Memory B cell (primary cell): ENCODE measurements at places on chromosomes 3 and 15.

- no peak for DNase-seq
Observed at GRCh38 chr3:154247806-154248415, 76.4 kb downstream of the DHX36 start.

DNA sequence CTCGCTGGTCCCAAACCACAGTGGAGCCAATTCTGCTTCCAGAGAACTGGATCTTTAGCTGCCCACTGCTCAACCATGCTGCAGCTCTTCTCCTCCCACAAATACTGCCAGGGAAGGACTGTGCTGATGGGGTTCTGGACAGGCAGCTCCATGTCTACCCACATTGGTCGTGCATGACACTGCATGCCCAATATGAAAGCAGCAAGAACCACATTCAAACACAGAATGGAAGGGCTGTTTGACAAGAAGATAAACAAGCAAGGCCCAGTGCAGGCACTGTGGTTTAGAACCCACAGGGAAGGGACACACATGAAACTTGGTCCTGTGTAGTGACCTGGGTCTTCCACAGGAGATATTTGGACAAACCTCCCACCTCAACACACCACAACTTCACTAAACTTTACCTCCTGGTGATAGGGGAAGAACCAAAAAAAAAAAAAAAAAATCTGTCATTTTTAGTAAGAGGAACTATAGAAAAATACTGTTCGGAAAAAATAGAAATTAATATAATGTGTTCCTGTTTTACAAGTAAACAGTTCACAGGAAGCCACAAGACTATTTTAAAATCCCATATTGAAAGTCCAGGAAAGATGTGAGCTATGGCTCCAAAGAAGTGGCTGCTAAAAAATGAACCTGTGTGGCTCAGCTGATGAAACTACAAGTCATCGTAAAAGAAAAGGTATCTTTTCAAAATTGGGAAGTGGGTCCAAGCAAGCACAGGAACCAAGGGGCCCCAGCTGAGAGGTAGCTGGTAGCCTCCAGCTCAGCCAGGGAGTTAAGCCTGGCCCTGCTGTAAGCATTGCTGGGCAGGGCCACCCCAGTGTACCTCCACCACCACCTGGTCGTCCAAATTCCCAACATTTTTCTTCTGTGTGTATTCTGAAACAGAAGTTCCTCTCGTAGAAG, 77.7 kb upstream of the ACAN start:
- DNase-seq: no peak

DNA sequence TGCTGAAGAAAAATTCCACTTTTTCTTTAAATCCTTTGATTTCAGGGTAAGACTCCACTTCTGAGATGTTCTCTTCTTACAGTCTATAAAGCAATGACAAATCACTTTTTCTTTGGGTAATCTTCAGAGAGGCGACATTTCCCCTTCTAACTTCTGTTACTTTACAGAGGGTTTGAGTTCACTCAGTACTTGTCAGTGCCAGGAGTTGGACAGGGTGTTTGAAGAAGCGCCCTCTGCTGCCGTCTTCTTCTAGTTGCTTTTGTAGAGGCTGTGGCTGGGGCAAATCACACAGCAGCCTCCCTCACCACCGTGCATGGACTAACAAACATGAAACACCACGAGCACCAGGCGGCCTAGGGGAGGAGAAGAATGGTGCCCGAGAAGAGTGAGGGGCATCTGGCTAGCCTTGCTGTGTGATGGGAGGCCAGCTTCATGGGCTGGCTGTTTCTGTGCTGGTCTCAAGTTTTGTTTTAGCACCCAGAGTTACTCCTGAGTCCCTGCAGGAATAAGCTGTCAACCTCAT, at the start of gene CD80:
Gene CD80 (minus strand): TSS at position 174 of the 523 bp plus-strand sequence. CDS start 1,886 bp downstream, outside the sequence.
- peak; percentile 79 for DNase-seq

DNA sequence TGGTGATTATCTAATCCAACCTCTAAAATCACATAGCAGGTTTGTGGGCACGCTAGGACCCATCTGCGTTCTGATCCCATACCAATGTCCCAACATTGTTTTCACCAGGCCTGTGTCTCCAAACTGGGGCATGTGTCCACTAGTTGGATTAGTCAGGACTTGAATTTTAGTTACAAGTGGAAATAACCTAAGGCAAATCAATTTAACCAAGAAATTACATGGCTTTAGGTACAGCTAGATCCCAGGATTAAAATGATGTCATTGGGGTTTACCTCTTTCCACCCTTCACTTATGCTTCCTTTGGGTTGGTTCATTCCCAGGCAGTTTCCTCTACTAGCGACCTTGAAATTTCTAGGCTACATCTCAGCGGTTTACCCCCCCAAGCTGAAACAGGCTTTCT, 47.2 kb upstream of the PXYLP1 start:
- DNase-seq: no peak

DNA sequence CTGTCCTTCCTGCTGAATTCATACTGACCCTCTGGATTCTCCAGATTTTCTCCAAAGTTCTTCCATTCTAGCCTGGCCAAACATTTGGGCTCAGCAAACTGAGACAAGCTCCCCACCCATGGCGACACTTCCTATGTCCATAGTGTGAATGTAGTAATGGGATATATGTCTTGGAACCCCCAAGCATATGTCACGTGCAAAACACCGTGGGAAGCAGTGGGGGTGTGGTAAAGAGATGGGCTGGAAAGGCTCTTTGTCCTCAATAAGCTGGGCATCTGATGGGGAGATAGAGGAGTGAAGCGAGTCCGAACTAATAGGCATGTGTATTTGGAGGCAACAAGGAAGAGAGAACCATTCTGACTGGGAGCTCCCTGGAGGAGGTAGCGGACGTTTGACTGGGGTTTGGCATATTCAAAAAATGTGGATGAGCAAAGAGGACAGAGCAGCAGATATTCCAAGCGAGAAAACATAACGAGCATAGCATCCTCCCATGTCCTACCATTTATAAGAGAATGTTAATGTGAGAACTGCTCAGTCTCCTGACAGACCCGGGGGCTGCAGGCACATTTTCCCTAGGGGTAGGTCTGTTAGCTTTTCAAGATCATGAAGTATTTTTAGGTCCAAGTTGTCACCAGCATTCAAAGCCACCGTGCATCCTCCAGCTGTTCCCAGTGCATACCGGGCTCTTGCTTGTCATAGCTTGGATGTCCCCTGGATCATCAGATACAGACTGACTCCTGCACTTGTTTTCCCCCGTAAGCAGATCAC, 25.6 kb downstream of the TPM1 start:
- no peak for DNase-seq

- no peak for DNase-seq
Observed at GRCh38 chr3:126016616-126017015, 47.6 kb downstream of the ROPN1B start.

DNA sequence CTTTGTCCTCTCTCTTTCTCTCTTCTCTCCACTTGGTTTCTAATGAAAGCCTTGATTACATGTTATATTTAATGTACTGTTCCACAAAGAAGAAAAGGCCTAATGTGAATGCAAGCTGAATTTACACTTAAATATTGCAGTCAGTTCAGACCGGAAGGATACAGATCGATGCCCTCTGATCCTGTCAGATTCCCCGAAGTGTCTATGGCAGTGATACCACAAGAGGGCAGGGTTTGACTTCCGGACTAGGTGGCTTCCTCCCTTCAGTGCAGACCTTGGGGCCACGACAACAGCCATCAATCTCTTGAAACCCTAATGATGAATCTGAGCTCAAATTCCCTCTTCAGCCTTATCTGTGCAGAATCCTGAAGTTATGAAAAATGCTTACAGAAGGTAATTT, 29.5 kb downstream of the AGTR1 start:
- no peak for DNase-seq

DNA sequence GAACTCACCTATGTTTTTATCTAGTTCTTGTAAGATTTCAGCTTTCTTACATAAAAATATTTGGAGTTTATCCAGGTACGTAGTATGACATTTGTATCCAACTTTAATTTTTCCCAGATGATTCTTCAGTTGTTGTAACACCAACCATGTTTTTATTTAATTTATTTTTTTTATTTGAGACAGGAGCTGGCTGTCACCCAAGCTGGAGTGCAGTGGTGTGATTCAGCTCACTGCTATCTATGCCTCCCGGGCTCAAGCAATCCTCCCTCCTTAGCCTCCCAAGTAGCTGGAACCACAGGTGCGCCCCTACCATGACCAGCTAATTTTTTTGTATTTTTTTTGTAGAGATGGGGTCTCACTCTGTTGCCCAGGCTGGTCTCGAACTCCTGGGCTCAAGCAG, 6.6 kb downstream of the XYLB start:
- DNase-seq: no peak

DNA sequence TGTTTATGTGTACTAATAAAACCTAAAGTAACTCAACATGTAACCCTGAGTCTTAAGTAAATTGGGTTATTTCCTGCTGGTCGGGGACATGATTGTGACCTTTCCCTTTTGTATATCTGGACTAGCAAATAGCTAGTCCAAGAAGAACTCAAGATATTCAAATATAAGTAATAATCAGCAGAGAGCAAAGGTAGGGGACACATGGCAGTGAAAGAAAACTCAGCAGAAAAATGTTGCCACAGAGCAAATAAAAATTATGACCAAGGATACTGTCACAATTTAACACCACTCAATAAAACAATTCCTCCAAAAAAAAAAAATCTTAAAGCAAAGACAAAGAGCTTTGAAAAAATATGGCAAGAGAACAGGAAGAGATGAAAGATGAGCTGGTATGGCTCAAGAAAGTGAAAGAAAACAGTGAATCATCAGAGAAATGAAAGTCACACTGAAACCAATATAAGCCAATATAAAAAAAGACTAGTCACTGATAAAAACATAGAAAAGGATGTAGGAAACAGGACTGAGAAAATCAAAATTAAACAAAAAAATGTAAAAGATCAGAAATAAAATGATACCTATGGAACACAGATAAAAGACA, 43.4 kb downstream of the HLTF start:
- DNase-seq: no peak

- DNase-seq: no peak
Observed at GRCh38 chr3:52093756-52094545, 37.6 kb upstream of the DUSP7 start.

- DNase-seq: no peak
Observed at GRCh38 chr3:169710619-169711018, 47.1 kb upstream of the MECOM start.

DNA sequence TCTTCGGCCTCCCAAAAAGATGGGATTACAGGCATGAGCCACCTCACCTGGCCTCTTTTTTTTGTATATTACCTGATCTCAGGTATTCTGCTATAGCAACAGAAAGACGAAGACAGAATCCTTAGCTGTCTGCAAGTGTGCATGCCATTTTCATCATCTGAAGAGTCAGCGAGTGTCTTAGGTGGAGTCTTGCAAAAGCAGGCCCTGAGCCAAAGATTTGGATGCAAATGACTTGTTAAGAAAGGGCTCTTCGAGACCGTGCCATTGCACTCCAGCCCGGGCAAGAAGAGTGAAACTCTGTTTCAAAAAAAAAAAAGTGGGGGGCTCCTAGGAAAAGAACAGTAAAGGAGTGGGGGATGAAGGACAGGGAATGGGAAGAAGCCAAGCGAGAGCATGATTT, 10.2 kb upstream of the TRIM69 start:
- DNase-seq: no peak

DNA sequence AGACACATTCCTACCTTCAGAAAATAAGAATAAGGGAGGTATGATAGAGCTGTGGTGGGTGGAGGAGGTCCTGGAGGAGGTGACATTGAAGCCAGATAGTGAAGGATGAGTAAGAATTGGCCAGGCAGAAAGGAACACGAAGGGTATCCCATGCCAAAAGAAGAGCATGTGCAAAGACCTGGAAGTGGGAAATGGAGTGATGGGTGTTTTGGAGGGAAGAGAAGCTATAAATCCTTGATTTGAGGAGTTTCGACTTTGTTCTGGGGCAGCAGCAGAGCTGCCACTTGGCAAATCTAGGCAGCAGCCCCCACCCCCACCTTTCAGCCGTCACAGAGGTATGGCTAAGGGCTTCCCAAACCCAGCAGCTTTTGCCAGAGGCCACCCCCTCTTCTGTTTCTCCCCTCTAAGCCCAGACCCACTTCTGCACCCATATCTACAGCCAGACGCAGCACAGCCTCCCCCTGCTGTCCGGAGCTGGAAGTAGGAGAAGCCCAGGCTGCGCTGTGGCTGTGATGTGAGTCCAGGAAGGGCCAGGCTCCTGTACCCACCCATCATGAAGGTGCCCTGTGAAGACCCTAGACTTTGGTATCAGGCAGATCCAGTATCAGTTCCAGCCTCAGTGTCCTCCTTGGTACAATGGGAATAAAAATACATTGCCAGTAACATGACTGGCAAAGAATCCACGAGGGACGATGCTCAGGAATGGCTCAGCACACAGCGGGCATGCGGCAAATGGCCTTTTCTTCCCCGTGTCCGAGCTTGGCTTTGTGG, 188.7 kb upstream of the LINGO1 start:
- DNase-seq: no peak

DNA sequence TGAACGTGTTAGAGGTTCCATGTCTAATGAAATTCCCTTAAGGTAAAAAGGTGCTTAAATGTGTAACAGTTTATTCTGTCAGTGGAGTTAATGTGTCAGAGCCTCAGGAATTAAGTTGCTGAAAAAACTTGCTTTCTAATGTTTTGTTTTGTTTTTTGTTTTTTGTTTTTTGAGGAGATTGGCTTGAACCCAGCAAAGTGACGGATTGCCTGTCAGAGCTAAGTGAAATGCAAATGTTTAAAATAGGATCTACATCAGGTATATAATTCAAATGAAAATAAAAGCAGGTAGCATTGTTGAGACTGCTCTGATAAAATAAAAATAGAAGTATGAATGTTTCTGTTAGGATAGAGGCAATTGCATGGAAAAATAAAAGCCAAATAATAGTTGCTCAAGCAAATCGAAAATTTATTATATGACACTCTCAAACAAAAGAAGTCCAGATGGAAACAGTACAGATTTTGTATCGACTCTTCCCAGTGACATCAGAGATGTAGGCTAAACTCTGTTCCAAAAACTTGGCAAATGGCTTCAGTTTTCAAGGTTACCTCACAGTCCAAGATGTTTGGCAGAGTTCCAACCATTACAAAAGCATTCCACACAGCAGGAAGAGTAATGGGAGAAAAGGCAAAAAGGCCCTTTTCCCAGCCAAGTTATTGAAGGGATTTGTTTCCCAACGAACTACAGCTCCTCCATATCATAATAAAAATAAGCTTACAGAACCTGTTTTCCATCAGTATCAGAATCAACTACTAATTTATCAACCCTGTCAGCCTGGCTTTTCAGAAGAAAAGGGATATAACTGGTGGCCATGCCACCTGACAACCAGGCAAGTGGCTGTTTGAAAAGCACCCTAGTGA, 291.0 kb downstream of the TBL1XR1 start:
- DNase-seq: no peak

GRCh38 chr3:158456114-158456513, 114.9 kb upstream of the MLF1 start:
- DNase-seq: no peak

GRCh38 chr15:31605467-31605931, 278.9 kb downstream of the KLF13 start:
- no peak for DNase-seq

- no peak for DNase-seq
Observed at GRCh38 chr3:143770391-143770790, 77.9 kb downstream of the SLC9A9 start.

- DNase-seq: no peak
Observed at GRCh38 chr3:100090669-100091005, 23.7 kb downstream of the FILIP1L start.

- DNase-seq: no peak
Observed at GRCh38 chr3:73718326-73719110, 93.8 kb upstream of the PDZRN3 start.

- DNase-seq: no peak
Observed at GRCh38 chr3:106454497-106454896, 585.7 kb upstream of the CBLB start.

GRCh38 chr3:3005146-3005744, 104.9 kb downstream of the IL5RA start:
- DNase-seq: no peak

- DNase-seq: no peak
Observed at GRCh38 chr3:112320691-112321090, 12.3 kb upstream of the CD200 start.

GRCh38 chr3:25821746-25822573, 32.1 kb downstream of the OXSM start:
- DNase-seq: no peak
